ENCODE measurements at places on chromosomes 4 and X.

DNA sequence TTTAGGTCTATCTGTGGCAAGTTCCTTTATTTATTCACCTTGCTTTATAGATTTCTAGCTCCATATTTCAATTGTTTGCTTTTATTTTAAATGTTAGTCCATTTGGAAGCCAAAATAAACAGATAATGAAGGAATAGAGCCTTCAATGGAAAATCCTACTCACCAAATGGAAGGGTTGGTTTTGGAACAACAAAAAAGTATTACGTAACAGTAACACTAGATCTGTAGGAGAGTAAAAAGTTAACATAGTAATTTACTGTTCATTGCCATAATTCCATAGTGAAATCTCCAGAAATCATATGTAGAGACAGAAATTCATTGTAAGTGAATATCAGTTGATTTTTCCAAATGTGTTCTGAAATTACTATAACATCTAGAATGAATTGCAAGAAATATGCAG is 34.6 kb downstream of the NWD2 start:
- DNase-seq: no peak

DNA sequence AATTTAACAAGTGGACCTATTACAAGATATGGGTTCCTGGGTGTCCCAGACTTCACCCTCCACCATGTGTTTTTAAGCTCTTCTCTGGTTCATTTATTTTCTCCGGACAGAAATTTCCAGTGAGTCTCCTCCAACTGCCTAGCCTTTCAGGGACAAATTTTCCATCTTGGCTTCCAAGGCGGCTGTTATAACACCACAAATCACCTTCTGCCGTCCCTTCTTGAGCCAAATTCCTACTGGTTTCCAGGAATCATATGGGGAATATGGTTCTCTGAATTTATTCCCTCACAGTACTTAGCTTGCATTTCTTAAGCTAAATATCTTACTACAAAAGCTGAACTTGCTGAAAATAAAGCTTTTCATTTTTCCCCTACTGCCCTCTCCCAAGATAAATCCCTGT is 18.8 kb downstream of the NEXMIF start:
- no peak for DNase-seq

DNA sequence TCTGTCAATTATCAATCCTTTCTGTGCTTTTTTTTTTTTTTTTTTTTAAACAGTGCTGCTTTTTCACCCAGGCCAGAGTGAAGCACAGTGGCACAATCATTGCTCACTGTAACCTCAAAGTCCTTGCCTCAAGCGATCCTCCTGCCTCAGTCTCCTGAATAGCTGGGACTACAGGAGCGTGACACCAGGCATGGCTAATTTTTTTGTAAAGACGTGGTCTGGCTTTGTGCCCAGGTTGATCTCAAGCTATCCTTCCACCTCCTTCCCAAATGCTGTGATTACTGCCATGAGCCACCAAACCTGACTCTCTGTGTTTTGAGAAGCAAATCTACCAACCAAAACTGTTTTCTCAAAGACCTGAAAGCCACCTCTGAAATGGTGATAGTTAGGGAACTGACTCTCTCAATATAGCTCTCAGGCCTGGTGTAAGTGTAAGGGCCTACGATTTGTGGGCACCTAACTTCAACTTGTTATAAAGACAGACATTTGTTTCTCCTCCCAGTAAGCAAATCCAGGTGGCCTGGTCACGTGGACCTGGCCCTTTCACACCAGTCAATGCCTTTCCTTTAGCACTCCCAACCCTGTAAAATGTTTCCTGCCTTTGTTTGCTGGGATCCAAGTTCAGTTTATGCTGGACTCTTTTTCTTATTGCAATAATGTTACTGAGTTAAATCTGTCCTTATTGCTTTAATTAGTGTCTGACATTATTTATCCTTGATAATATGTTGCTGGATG is 2015.9 kb downstream of the PCDH7 start:
- no peak for DNase-seq

DNA sequence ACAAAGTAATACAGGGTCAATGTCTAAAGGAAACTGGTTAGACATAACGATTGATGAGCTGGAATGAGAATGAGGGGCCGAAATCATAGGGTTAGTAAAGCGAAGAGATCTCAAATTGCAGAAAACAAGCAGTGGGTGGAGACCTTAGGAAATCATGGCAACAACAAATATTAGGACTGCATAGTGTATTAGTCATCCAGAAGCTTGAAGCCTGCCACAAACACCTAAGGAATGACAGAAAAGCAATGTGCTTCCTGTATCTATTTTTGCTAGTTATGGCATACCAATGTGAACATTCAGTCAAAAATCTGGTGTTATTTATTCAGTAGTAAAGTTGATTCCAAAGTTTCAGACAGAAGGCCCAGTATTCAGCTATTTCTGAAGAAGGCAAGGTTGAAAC is 410.9 kb upstream of the CT83 start:
- peak; percentile 87 for DNase-seq

DNA sequence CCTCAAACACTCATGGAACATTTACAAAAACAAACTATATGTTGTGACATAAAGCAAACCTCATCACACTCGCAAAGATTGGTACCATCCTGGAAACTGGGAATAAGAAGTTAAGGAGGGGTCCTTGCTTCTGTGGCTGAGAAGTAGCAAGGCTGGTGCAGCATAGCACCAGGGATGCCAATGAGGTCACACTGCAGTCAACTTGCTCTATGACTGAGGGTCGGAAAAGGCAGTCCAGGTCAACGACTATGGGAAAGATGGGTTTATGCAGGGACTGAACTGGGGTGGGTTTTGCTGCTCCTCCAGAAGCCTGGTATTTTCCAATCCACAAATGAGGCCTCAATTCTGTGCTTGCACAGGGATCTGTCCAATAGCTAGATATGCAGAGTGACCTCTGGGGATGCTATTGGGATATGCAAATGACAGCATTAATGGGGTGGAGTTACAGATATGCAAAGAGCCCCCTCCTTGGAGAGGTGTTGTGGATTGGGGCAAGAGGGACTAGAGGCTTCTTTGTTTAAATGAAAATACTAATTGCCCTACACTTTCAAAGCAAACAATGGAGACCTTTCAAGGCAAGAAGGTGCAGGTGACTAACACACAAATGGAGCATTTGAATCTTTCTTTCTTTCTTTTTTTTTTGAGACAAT is 7.2 kb upstream of the IL13RA1 start:
- DNase-seq: no peak

- DNase-seq: peak; percentile 5
Observed at GRCh38 chrX:10254739-10255138, 98.0 kb downstream of the CLCN4 start.

- no peak for DNase-seq
Observed at GRCh38 chrX:670645-671044, 40.1 kb downstream of the SHOX start.

DNA sequence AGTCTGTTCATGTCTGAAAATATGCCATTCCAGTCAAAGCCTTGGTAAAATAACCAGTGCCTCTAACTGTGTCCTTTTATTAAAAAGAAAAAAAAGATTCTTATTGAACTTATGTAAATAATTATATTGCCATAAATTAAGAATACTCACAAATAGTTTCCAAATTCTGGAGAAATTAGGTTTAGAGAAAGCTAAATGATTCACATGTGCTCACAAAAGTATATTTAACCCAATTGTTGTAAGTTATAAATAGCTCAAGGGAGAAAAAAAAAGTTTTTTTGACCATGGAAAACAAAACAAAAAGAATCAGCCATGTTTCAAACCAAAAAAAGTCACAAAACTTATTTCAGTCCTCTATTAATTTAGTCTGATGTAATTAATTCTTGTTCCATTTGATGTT is 25.3 kb upstream of the HERC6 start:
- no peak for DNase-seq

DNA sequence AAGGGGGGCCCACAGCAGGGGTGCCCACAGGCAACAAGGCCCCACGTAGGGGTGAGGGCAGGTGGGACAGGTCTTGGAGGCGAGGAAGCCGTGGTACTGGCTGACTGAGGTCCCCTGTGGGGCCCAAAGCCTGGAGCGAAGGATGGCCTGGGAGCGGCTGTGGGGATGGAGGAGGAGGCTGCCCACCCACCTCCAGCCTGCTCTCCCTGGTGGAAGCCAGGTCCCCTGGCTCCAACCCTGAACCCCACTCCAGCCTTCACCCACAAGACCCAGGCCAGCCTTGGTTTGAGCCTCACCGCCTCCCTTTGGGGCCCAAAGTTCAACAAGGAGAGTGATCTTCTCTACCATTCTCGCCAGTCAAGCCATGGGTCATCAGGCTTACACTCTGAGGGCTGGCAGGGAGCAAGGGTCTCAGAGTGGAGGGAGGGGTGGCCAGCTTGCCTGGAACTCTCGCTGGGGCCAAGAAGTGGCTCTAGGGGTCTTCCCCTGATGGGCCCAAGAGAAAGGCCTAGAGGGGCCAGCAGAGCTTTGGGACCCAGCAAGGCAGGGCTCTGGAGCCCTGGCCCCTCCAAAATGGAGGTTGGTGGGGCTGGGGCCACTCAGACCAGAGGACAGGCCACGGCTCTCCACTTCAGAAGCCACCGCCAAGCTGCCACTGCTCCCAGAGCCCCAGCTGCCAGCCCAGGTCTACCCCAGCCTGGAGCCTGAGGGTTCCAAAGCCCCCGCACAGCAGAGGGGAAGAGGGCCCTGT is 5.0 kb downstream of the PNCK start:
- no peak for DNase-seq

- DNase-seq: peak; percentile 4
Observed at GRCh38 chrX:67544281-67545035, 637 bp downstream of the AR start.

GRCh38 chrX:20740443-20740842 is 473.7 kb upstream of the RPS6KA3 start:
- DNase-seq: no peak

DNA sequence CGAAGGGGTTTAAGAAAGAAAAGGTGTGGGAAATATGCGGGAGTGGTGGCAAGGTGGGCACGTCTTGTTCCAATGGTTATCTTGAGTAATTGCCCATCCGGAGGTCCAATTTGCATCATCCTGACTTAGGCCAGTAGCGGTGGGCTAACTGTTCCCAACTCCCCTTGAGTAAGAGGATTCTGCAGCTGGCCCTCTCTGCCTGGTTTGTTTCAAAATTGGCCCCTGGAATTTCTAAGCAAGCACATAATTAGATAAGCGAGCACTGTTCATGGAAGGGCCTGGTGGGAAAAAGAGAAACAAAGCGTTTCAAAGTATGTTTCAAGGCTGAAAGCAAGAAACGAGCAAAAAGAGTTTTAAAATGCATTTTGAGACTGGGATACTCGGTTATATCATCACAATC is 198.2 kb downstream of the CEP135 start:
- DNase-seq: no peak

GRCh38 chr4:25144870-25145481 is 15.3 kb downstream of the SEPSECS start:
- DNase-seq: peak; percentile 18

GRCh38 chrX:65451663-65452062 is 82.9 kb downstream of the LAS1L start:
- peak; percentile 52 for DNase-seq

DNA sequence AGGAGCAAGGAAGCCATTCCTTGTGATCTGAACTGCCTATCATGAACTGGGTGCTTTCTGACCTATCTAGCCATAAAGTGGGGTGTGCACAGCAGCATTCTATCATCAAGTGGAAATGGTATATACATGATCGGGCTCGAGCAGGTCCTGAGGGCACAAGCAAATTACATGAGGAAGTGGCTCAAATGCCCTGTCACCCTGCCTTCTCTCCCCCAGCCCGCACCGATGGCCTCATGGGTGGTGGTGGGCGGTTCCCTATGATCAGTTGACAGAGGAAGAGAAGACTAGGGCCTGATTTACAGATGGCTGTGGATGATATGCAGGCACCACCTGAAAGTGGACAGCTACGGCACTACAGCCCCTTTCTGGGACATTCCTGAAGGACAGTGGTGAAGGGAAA is 46.3 kb upstream of the BCLAF3 start:
- no peak for DNase-seq

GRCh38 chr4:36079666-36080065 is 164.6 kb downstream of the ARAP2 start:
- DNase-seq: no peak

GRCh38 chr4:184893801-184894571 is 68.2 kb upstream of the ACSL1 start:
- no peak for DNase-seq

DNA sequence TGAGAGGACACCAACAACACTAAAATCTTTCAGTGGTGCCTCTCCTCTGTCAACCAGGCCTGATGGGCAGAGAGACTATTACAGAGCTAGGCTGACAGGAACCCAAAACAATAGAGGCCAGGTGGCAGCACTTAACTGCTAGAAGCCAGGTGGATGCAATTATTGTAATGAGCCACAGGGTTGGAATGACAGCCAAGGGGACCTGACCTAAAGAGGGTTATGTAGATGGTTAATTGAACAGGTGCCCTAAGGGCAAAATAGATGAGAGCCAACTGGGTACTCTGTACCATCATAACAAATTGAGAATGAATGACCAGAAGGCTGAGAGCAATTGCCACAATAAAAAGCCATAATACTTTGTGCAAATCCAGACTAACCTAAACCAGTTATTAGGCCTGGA is 24.7 kb upstream of the FRAS1 start:
- no peak for DNase-seq

GRCh38 chrX:133838761-133839676 is 146.4 kb downstream of the GPC3 start:
- peak; percentile 32 for DNase-seq

DNA sequence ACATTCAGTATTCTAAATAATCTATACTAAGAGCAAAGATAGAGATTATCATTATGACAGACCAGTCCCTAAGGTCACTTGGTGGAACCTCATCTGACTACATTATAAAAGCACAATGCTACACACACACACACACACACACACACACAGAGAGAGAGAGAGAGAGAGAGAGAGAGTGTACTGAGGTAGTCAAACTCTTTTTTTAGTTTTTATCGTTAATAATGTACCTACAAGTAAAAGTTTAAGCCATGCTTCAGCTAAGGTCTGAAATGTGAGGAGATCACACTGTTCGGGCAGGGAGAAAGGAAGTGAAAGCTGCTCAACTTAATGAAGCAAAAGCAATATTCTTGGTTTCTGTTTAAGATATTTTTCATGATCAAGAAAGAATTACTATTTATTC is 75.8 kb upstream of the CCDC160 start:
- no peak for DNase-seq

DNA sequence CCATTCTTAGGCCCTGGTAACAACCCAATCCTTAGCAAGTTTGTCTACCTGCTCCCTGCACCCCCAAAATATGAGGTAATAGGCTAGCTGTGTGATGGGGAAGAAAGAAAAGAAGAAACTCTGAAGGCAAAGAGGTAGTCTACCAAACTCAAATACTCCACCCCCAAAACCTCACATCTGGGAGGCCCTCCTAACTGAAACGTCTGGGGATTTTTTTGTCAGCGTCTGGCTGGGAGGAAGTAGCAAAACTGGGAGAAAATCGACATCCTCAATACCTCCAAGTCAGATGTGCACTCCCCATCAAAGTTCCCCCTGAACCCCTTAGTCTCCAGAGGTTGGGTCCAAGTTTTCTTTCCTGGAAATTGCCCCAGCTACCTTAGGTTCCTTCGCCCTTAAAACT is 1.0 kb downstream of the LAMP2 start:
- DNase-seq: no peak

All from iris pigment epithelial cell (primary cell).